ENCODE measurements at places on chromosomes 16 and 17.

DNA sequence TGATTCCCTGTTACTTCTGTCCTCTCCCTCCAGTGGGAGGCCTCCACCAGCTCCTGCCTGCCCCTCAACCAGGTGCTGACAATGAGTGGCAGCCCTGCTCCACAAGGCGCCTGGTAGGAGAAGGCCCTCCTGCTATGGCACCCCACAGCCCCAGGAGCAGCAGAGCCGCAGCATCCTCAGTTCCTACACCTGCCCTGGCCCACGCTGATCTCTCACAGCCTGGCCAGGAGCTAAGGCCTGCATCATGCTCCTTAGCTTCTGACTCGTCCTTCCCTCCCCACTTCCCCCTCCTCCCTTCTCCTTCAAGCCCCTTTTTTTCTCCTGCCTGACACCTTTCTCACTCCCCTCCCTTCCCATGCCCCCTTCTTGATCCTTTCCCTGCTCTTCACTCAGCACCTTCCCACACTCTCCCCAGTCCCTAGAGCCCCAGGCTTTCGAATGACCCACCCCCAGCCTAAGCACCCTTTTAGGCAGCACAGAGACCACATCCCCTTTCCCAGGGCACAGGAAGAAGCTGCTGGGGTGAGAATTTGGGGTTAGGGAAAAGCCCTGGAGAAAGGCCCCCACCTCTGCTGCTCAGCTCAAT lies 6.5 kb downstream of the PROCA1 start:
- DNase-seq, result no peak

DNA sequence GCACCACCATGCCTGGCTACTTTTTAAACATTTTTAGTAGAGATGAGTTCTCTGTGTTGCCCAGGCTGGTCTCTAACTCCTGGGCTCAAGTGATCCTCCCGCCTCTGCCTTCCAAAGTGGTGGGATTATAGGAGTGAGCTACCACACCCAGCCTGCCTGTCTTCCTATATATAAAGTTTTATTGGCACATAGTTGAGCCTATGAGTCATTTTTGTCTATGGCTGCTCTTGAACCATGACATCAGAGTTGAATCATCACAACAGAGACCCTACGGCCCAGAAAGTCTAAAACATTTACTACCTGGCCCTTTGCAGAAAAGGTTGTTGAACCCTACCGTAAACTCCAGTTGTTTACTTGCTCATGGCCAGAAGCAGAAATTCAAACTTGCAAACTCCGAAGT lies 7.9 kb downstream of the SEPTIN12 start:
- no peak for DNase-seq

- DNase-seq, result no peak
Observed at GRCh38 chr17:18321309-18321708, 6.2 kb downstream of the SMCR8 start.

GRCh38 chr17:19334331-19334730 lies 28.2 kb downstream of the B9D1 start:
- DNase-seq, result no peak

DNA sequence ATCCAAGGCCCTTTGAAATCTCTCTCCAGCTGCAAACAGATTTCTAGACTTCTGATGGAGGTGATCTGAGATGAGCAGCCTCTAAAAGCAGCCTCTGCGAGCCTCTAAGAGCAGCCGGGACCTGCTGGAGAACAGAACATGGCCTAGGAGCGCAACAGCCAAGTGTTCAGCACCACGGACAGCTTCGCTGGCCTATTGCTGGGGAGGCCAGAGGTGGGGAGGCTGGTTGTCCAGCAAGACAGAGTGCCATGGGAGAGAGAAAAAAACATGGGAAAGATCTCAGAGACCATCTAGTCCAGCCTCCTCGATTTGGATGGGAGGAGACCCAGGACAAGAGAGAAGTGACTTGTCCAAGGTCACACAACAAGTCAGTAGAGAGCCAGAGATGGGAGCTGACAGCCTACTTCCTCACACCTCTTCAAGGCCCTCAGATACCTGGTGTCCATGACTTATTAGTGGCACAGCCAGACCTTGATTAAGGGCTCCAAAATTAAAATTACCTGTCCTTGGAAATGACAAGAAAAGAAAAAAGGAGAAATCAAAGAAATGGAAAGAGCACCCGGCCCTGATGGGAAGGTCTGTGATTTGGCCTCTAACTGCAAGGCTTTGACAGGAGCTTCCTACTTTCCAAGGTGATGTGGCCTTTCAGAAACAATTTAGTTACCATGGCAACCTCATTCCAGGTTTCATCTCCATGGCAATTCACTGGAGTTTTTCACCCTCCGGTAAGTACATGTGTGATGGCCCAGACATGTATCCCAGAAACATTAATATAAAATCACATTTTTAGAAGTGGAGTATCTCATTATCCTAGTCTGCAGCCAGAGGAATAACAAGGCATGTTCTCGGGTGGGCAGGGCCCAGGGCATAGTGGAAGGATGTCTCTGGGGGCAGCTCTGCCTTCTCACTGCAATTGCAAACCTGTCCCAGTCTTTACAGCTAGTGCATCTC lies 14.5 kb downstream of the RPRML start:
- DNase-seq, result peak; percentile 31

- peak; percentile 76 for DNase-seq
Observed at GRCh38 chr16:87809150-87809902, 43.5 kb upstream of the KLHDC4 start.

DNA sequence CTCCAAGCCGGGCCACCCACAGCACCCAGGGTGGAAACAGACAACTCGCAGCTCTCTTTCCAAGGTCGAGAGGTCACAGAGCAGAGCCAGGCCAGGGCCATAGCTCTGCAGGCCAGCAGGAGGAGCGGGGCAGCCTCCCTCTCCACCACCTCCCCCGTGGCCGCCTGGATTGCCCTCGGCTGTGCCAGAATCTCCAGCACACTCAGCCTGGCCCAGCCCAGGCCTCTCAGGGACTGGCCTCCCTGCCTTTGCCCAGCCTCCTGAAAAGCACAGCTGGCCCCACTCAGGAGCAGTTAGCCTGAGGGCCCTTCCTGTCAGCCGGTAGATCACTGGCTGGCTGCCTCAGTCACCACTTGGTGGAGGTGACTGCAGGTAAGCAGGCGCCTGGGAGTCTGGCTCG lies 85.8 kb upstream of the SEC14L1 start:
- peak; percentile 42 for DNase-seq

- peak; percentile 9 for DNase-seq
Observed at GRCh38 chr17:66900126-66901010, 64.1 kb upstream of the CACNG4 start.

- DNase-seq, result no peak
Observed at GRCh38 chr16:51236583-51236982, 85.5 kb upstream of the SALL1 start.

GRCh38 chr17:27485125-27485524 lies 28.9 kb downstream of the KSR1 start:
- DNase-seq, result no peak

DNA sequence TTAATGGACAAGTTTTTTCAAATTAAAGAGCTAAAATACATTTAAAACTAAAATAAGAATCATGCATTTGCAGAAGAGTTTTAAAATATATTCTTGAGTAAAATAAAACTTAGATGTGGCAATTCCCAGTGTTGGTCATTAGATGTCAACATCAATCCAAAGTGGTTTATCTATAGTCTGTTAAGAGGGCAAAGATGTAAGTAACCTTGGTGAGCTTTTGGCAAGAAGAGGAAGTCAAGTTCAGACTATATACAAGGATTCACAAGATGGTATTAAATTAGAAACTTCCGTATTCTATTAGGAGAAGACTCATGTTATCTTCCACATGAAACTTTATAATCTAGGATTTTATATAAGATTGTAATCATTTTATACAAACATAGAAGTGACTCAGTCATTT lies 73.1 kb downstream of the CEP95 start:
- no peak for DNase-seq

DNA sequence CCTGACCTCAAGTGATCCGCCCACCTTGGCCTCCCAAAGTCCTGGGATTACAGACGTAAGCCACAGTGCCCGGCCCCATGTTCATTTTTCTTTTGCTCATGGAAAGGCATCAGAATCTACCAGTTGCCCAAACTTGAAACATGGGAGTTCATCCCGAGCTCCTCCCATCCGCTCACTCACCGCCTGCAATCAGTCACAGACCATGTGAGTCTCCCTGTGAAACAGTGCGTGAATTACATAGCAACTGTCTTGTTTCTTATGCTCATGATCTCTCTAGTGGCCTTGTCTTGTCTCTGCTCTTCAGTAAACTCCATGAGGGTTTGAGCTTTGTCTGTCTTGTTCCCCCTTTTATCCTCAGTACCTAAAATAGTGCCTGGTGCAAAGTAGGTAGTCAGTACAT lies 52.1 kb upstream of the TNRC6A start:
- no peak for DNase-seq

- DNase-seq, result no peak
Observed at GRCh38 chr17:62591333-62591732, 36.1 kb upstream of the MRC2 start.

GRCh38 chr17:44707755-44708400 lies 587 bp upstream of the DBF4B start:
- no peak for DNase-seq

DNA sequence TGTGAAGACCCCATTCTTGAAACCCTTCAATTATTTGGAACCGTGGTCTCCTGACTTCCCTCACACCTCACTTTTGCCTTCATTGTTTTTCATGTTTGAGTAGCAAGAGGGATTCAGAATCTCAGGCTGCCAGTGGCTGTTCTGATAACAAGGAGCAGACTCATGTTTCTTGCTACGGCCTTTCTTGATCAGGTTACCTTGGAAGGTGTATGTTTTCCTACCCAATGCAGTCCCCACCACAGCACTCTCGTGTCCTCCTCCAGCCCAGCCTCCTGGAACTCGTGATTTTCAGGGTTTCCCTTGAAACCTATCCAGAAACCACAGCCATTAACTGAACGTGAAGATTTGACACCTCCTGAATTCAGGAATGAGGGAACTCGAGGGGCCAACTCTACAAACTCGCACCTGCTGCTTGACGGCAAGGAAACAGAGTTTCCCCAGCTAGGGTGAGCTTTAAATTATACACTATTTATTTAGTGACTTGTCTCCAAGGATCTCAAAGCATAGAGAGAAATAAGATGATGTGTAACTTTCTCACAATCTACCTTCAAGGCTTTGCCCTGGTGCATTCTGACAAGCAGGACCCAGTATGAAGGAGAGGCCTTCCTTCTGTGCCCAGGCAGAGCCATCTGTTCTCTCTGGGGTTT lies 1.6 kb downstream of the ZFHX3 start:
- DNase-seq, result no peak

DNA sequence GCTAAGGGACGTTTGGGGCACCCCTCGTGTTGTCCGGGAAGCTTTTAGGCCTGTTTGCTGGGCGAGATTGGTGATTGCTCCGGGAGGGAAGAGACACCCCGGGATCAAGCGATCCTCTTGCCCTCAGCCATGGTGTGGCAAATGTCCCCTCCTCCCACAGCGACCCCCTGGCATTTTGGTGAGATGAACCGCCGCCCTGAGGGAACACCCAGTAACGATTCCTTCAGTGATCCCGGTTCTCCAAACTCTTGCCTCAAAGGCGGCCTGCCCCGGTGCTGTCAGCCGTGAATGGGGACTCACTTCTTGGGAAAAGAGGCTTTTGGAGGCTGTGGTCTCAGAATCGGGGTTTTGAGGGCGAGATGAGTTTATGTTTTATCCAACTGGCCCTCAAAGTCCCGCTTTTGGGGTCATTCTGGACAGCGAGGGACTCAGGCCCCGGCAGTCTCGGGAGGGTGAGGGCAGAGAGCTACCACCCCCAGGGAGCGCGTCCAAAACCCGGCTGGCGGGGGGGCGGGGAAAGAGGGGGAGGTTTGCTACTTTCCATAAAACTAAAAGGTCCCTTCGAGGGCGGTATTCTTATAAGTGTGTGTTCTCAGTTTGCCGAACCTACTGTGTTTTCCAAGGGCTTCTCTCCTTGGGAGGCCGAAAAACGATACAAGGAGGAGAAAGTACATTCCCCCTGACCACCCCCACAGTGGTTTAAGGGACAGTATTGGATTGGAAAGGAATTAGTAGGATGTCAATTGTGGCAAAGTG lies 232.7 kb downstream of the MRTFB start:
- DNase-seq, result peak; percentile 39

GRCh38 chr17:61670691-61671090 lies 79.7 kb upstream of the NACA2 start:
- no peak for DNase-seq

DNA sequence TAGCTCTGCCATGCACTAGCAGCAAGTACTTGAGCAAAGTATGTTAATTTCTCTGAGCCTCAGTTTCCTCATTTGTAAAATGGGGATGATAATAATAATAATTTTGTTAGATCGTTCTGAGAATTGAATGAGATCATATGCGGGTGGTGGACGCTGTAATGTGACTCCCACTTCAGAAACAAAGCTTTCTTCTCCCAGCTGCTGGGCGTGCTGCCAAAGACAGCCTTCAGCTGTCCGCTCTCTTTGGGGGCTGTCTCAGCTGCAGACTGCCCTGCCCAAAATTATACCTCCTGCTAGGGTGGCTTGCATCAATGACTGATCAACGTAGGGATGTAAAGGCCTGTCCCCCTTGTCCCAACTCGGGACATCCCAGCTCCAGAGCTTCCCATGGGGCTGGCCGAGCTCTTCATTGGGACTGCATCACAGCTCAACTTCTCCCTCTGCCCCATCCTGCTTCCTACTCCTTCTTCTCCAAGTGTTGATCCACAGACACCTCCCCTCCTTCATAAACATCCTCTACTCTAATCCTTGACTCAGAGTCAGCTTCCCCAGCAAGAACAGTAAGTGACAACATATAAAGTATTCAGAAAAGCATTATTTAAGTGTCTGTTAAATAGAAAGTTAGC lies 30.7 kb upstream of the CDH5 start:
- peak; percentile 69 for DNase-seq

DNA sequence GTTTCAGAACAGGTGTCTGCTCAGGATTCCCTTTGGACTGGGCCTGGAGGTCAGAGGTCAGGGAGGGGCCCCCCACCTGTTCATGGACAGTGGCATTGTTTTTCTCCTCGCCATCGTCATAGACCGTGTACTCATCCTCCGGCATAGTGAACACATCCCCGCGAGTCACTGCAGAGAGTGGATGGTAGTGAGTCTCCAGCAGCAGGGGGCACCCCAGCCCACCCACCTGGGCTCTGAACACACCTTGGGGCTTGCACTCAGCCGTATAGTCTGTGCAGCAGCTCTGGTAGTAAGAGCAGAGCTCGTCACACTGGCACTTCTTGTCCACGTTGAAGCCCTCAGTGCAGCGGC lies 448 bp downstream of the VTN start:
- DNase-seq, result no peak

GRCh38 chr16:75938818-75939217 lies 212.5 kb upstream of the CPHXL start:
- no peak for DNase-seq

GRCh38 chr17:72406498-72406897 lies 285.7 kb downstream of the SOX9 start:
- no peak for DNase-seq

- DNase-seq, result no peak
Observed at GRCh38 chr17:3527896-3528295, 29.7 kb downstream of the TRPV3 start.
